ENCODE measurements at places on chromosomes 3 and 15.

- DNase-seq: no peak
These were observed 172.3 kb upstream of the MBNL1 start for GRCh38 chr3:152096280-152096906.

DNA sequence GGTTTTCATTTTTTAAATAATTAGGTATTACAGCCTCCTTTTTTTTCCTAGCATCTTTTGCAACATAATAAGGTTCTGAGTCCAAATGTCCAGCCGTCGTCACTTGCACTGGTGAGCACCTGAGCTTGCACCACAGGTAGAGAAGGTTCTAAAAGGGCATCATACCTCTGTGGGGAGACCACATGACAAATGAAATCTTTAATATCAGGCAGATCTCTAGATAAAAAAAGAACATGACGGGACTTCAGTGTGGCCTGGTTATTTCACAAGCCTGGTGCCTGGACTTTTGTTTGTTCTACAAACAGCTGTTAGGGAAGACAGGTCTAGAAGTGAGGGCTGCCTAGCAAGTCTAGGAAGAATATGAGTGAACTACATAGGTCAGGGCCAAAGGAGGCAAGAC, 3.6 kb downstream of the ZBED2 start:
- DNase-seq: no peak

DNA sequence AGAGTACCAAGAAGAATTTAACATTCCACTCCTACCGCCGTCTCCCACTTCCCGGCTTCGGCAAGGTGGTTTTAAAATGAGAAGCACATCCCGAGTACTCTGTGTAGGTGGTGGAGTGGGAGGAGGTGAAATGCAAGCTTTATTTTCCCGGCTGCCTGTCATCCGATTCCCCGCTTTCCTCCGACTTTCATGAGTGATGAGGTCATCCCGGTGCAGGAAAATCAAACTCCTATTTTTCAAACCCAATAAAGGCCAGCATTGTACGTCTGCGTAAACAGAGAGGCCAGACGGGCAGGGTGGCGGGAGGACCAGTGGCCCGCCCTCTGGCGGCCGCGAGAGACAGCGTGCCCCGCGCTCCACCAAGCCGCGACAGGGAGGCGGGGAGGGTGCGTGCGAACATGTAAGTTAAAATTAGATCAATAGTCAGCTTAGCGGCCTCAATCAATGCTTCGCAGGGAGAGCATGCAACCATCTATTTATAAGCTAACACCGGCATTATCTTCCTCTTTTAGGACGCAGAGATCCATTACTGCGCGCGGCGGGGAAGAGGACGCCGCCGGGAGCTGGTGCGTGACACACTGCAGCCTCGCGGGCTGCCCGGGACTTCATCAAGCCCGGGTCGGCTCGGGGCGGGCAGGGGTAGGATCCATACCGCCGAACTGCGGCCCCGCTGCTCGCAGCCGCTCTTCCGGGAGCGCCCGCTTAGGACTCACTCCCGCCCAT, 163.3 kb downstream of the CD47 start:
- peak; percentile 41 for DNase-seq

- DNase-seq: no peak
These were observed 24.5 kb upstream of the EBLN2 start for GRCh38 chr3:73036694-73037591.

DNA sequence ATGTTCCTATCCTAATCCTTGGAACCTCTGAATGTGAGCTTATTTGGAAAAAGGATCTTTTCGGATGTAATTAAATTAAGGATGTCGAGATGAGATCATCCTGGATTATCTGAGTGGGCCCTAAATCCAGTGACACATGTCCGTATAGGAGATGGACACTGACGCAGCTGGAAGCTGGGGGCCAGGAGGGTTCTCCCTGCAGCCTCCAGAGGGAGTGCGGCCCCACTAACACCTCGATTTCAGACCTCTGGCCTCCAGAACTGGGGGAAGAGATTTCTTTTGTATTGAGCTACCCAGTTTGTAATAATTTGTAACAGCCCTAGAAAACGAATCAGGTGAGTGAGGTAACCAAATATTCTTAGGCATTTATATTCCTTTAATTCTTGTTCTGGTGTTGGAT, 2.5 kb downstream of the DNAJB8 start:
- no peak for DNase-seq

- no peak for DNase-seq
These were observed 161.4 kb upstream of the IQSEC1 start for GRCh38 chr3:13234666-13235065.

DNA sequence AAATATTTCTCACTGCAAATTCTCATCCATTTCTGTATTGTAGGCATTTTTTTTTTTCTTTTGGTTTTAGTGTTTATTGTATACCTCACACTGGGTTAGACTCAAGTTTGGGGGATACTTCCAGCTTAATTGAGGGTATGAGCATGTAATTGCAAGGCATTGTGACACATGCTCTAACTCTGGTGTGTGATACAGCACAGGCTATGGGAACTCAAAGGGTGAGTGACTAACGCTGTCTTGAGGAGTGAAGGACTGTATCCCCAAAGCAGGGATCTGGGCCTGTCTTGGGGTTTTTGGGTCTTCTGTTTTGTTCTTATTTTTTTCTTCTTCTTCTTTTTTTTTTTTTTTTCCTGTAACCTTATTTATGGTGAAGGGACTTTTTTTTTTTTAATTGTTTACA, 26.9 kb downstream of the MAP2K1 start:
- no peak for DNase-seq

- DNase-seq: no peak
These were observed 50.8 kb upstream of the PIAS1 start for GRCh38 chr15:68003297-68003696.

DNA sequence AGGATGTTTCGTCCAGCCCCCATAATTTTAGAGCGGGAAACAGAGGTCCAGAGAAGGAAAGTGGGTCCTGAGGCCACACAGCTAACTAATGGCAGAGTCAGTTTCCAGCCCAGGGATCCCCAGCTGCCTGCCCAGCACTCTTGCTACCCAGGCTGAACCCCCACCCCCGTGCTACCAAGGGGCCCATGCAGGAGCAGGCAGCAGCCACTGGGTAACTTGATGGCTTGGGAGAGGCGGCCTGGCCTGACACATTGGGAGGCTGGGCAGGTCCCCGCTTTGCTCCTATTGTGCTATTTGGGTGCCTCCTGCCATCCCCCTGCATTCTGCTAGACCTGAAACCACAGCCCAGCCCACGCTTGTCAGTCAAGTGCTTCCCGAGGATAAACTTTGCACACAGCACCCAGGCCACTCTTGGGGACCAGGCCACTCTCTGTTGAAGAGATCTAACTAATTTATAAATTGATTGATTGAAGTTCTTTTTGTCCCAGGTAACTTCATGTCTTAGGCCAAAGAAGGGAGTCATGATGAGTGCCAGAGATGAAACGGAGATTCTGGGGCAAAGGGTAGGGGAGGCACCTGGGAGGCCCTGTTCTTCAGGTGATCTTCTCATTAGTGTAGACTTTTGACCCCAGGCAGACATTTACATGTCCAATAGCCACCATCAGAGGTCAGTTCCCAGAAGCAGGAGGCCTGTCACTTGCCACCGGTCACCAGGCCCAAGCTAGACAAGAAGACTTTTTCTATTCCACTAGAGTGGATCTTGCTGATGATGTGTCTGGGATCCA, 7.0 kb downstream of the PAK6 start:
- DNase-seq: no peak

DNA sequence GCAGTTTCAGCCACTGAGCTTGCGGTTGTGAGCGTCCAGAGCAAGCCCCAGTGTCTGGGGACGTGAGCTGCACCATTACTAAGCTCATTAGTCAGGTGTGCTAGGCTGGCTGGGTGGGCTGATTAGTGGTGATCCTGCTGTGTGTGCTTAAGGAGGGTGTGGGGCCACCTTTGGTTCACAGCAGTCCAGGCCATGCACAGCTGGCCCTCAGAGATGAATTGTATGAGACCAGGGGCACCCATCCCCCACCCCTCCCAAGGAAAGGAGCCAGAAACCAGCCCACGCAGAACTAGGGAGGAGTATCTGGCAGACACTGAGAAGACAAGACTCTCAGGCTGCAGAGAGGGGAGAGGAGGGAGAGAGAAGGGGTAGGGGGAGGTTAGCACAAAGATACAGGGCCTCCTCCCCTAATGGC, 3.8 kb downstream of the TYRO3 start:
- DNase-seq: no peak

DNA sequence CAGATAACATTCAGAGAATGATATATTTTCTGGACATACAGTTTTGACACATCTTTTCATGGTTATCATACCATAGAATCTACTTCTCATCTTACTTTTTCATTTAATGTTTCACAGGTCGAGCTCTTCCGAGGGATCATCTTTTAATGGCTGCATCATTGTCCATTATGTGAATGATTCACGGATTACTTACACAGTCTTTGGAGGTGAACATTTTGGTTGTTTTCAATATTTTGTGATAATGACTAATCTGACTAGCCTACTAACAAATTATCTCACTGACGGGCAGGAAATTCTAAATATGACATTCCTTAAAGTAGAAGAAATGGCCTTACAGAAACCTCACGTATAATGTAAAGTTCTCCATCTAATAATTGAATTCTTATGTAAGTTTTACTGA, 209.1 kb upstream of the STRIT1 start:
- no peak for DNase-seq

- DNase-seq: no peak
These were observed 31.4 kb upstream of the CHRNB4 start for GRCh38 chr15:78672285-78673014.

DNA sequence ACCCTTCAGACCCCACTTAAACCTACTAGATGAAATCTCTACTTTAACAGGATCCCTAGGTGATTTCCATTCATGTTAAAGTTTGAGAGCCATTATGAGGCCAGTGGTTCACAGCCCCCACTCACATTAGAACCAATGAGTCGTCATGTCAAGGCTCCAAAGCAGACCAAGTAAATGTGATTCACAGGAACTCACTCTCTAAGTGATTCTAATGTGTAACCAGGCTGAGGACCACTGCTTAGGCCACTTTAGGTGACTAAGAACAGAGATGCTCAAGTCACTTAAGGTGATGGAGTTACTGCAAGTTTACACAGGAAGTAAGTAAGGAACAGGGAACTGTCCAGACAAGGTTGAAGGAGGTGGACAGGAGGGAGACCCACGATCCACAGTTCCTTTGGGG, 7.7 kb downstream of the GALNT15 start:
- DNase-seq: no peak

DNA sequence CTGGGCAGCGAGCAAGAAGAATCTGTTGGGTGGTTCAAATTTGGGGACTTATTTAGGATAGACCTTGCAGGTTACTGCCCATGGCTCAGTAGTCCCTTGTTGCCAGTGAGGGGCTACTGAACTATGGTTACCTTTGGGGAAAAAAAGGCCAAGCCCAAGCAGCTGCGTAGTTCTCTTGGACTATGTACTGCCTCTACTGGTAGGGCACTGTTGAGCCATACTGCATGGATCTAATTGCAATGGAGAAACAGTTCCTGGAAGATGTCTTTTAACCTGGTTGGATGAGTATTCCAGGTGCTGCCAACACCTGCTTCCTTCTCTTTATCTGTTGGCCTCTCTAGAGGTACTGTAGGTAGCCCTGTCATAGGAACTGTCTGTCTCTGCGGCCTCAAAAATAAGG, 671.9 kb upstream of the CBLB start:
- DNase-seq: no peak

DNA sequence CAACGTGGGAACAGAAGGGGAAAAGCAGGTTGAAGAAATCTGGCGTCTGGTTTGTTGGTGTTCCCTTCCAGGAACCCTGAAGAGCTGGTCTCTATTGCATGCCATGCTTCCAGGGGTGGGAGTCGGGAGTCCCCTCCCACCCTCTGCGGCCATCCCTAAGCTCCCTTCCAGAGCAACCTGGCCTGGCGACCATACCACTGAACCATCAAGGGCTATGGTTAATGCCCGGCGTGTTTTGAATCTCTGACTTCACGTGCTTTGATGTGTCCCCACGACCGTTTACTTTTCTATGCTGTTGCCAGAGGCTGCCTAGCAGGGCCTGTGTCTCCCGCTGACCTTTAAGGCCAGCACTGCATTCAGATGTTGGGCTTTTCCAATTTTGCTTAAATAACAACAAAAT, 696 bp upstream of the SNRK start:
- no peak for DNase-seq

- no peak for DNase-seq
These were observed 45.9 kb downstream of the CGNL1 start for GRCh38 chr15:57422113-57422754.

DNA sequence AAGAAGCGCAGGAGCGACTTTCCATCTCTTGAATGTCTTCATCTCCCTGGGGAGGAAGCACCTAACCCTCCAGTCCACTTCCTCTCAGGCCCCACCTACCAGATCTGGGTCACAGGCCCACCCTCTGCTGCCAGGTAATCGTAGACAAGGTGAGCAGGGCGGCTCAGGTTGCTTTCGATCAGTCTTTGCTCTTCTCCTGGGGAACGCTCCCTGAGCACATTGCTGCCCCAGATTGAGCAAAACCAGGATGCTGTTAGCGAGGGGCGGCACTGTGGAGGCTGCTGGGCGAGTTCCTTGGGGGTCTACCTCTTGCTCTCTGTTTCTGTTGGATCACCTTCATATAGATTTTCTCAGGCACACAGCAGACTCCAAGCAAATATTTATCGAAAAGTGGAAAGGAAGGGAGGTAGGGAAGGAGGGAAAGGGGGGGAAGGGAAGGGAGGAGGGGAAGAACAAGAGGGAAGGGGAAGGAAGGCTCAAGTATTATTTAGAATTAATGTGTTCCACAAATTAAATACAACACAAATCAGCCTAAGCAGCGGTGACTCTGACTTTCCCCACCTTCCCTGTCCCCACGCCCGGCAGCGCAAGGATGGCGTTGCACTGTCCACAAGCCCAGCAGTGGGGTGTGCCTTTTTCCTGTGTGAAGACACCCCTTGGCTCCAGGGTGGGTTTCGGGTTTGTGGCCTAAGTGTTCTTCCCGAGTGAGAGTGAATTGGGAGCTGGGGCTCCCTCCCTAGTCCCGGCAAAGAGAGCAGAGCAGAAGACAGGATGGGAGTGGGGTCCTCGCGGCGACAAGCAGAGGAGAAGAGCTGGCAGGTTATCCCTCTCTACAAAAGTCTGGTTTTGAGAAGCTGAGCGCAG, 6.1 kb upstream of the PCSK6 start:
- no peak for DNase-seq

DNA sequence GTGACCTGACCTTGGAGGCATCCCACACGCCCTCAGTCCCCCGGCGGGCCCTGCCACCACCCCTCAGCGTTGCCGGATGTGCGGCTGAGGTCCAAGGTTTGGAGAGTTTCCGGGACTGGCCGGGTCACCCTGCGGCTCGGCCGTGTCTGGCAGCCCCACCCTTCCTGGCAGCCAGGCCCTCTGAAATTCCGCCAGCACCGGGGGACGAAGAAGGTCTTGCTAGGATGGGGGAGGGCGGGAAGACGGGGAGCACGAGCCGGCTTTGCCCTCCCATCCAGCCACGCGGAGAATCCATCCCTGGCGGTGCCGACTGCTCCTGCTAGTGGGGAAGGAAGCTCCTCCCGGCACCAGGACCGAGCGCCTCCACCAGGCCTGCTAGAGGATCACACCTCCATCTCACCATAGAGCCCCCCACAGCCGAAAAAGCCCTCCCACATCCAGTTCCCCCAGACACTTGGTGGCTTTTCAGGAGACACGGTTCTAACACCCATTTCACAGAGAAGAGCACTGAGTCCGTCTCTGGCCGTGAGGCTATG, 81.5 kb downstream of the CPN2 start:
- no peak for DNase-seq
